CD4-positive, alpha-beta T cell (primary cell): ENCODE measurements at places on chromosomes 7 and 10.

GRCh38 chr10:16828701-16829175, 11.5 kb upstream of the RSU1 start:
- no peak for DNase-seq

- no peak for DNase-seq
Observed at GRCh38 chr7:5077740-5078139, 32.1 kb downstream of the RBAK start.

DNA sequence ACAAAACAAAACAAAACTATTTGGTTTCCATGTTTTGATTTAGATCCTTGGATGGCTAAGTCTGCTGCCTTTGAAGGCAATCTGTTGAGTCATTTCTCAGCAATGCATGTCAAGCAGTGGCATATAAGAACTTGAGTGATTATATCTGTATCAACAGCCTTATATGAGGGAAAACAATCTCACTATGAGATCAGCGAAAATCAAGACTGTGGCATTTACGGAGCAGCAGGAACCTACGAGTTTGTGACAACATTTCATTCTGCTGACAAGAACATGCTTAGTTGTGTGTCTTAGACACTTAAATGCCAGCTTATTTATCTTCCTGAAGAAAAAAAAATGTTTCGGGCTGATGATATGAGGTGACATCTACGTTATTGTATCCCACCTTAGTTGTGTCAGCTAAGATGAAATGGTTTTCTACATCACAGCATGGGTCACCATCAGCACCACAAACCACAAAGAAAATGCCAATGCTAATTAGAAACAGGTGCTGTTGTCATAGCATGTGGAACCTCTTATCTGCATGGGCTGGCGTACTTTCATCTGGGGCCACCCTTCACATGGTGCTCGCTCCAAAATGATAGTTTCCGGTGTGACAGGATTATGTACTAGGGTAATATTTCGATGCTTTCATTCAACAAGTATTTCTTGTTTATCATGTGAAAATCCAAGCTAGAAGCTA, 1085.5 kb downstream of the SORCS1 start:
- no peak for DNase-seq

GRCh38 chr10:58919927-58920654, 256.4 kb upstream of the PHYHIPL start:
- DNase-seq, result no peak

DNA sequence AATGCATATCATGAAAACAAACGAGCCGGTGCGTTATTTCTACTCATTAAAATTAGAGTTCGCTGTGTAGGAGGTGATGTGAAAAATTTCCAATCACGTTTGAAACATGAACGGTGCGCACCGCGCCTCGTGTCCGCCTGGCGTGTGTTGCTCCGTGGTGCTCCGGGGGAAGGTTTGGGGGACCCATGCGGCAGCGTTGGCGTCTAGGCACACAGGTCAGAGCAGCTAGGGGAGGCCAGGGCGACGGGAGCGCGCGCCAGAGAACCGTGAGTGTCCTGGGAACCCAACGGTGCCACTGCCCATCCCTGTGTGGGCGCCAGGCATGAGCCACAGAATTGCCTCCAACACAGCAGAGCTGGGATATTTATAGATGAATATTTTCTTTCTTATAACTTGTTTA, 70.6 kb upstream of the ADARB2 start:
- no peak for DNase-seq

DNA sequence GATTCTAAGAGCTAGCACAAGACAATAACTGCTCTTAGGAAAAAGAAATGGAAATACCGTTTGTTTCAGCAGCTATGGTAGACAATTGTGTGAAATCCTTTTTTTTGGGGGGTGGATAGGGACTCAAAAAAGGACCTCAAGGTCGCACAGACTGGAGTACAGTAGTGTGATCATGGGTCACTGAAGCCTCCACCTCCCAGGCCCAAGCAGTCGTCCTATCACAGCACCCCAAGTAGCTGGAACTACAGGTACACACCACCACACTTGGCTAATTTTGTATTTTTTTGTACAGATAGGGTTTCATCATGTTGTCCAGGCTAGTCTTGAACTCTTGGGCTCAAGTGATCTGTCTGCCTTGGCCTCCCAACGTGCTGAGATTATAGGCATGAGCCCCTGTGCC, 33.9 kb downstream of the KMT2E start:
- no peak for DNase-seq

- peak; percentile 15 for DNase-seq
Observed at GRCh38 chr10:87092861-87093631, 1.6 kb downstream of the GLUD1 start.

DNA sequence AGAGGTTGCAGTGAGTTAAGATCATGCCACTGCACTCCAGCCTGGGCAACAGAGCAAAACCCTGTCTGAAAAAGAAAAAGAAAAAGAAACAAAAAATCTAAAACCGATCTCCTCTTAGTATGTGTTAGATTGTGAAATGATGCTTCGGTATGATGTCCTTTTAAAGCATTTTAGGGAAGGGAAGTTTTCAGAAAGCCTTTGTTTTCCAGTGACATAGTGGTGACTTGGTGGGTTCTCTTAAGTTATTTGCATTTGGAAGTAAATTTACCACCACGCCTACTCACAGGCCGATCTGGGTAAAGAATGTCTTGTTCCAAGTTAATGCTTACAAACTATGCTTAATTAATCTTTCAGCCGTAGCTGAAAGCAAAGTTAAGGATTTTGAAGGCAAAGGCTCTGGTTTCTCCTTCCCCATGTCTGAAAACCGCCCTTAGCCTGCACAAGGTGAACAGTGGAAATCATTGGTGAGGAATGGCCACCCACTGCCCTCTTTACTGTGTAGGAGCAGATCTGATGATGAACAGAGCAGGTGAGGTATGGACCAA, 10.7 kb downstream of the MTURN start:
- no peak for DNase-seq

DNA sequence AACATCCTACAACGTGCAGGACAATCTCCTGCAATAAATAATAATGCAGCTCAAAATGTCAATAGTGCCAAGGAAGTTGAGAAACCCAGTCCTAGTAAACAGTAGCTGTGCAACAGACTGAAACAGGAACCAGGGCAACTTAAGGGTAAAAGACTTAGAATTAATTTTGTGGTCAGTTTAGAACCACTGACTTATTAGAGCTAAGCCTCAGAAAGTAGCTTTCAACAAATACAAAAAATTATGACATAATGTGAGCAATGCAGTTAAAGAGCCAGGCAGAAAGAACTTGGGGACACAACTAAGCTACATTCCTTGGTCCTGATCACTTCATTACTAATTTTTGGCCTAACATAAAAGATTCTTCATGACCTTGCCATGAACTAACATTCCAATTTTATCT, 195.4 kb downstream of the MACC1 start:
- DNase-seq, result no peak

- DNase-seq, result no peak
Observed at GRCh38 chr7:11538751-11539299, 293.2 kb downstream of the THSD7A start.

DNA sequence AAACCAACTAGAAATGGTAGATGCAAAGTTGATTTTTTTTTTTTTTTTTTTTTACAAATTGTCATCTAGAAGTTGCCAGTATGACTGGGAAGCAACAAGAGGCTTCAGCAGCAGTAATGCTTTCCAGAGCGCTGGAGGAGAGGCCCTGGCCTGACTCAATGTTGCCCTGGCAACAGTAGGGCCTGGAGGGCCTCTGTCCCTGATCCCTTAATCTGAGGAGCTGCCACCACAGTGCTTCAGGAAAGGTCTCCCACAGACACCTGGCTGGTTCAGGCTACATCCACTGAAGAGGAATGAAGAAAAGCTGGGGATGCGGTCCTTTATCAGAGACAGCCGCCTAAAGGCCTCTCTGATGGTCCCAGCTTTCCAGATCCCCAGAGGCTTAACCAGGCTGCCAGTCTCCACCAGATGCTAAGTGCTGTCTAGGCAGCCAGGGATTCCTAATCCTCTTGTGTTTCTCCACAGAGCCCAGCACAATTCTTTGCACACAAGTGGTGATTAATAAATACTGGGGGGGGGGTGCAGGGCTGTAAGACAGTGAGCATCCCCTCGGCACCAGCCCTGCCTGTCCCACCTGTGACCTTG, 33.7 kb downstream of the ZNF777 start:
- DNase-seq, result no peak

- peak; percentile 8 for DNase-seq
Observed at GRCh38 chr7:37287131-37287855, 161.4 kb downstream of the ELMO1 start.

DNA sequence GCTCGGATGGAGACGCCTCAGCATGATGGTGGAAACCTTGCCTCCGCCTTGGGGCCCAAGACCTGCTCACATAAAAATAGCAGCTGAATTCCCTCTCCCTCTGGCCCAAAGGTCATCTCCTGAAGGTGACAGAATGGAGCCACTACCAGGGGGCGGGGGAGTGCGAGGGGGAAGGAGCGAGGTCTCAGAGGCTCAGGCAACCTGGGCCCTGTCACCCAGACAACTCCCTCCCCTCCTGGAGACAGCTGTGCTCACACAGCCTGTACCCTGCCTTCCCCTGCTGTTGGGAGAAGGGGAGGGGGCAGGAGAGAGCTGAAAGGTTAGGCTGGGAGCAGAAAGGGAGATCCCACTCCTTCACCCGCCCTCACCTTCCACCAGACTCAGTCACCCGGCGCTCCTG, 173.0 kb upstream of the RHEB start:
- DNase-seq, result no peak

- no peak for DNase-seq
Observed at GRCh38 chr10:10870523-10871241, 147.0 kb upstream of the CELF2 start.

DNA sequence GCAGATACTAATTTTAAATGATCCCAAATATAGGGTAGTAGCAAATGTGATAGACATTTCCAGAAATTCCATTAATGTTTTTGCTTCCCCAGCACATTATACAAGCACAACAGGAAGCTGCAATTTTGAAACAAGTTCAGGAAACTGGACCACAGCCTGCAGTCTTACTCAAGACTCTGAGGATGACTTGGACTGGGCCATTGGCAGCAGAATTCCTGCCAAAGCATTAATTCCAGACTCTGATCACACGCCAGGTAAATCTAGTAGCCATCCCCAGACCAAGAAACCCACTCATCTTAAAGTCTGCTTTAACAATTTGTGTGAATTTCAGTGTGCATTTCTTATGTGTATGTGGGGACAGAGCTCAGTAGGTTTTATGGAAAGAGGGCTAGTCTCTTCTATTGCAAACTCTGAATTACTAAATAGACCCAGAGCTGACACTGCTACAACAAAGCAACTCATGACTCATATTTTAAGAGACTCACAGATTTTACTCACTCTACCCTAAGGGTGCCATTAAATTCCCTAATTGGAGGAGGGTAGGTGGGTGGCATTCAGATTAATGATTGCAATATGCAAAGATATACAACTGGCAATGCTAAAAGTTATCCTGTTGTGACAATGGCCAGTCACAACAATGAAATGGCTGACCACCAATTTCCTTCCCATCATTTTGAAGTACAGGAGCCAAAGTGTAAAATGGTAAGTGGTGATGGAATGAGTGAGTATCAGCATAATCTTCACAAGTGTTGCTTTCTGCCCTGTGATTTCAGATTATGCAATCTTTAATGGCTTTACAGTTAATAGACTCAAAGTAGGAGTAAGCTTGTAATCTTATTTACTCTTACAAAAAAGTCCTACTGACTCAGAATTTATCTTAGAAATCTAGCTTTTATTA, 317.6 kb upstream of the PLXDC2 start:
- no peak for DNase-seq

- DNase-seq, result no peak
Observed at GRCh38 chr10:115772606-115773005, 500.4 kb downstream of the GFRA1 start.

DNA sequence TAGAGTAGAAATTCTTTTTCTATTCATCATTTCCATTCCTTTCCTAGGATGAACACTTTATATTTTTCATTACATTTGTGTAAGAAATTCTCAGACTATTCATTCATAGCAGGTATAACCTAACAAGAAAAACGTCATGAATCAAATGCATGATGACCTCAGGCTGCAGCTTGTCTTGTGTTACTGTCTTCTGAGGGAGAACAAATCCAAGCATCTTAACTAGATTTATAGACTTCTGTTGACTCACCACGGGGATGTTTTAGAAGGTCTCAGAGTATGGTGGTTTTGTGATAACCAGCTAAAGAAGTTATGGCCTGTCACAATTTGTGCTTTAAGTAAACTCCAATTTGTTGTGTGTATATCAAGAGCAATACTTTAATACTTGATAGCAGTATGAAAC, 102.7 kb downstream of the ANKRD7 start:
- DNase-seq, result no peak

DNA sequence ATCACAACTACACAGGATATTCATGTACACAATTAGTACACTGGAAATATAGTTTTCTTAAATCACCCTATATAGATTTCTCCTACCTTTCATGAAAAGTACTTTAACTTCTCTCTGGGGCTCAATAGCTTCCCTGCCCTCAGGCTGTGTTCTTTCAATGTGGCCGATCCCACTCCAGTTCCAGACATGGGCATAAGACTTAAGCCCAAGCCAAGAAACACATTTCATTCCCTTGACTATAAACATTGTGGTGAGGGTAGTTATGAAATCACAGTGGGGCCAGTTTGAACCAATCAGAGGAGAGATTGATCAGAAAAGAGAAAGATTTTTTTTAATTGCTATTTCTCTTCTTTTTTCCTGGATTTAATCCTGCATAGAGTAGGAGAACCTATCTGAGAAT, 904.6 kb upstream of the SORCS1 start:
- DNase-seq, result no peak

DNA sequence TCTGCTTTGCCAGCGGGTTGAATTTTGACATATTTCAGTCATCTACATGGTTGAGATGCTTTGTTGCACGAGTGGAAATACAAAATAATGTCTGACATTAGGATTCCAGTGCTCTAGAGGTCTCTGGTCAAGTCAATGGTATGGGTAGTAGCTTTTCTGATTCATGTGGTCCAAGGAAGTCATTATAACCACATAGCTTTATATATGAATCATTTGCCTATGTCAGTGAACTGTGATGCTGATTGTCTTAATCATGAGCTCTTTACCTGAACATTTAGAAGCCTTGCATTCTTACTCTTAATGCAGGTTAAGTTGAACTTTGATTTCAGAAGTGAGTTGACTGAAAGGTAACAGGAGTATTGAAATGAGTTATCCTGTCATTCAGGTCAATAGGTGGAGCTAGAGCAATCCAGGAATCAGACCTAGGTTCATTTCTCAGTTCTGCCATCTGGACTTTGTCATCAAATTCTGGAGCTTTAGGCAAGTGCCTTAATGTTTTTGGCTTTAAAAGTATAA, 3.3 kb downstream of the MAPK8 start:
- DNase-seq, result no peak

DNA sequence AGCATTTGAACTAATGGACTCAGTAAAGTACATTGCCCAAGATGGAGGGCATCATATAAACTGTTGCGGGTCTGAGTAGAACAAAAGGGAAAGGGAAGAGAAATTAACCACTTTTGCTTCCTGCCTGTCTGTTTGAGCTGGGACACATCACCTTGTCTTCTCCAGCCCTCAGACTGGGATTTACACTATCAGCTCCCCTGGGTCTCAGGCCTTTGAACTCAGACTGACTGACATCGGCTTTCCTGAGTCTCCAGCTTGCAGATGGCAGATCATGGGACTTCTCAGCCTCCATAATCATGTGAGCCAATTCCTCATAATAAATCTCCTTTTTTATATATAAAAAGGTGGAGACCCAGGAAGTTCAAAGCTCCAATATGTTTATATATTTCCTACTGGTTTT, 23.0 kb upstream of the WASL start:
- no peak for DNase-seq

- no peak for DNase-seq
Observed at GRCh38 chr7:141409219-141409618, 142.0 kb upstream of the AGK start.

- DNase-seq, result no peak
Observed at GRCh38 chr10:24156686-24157085, 52.3 kb upstream of the KIAA1217 start.

- no peak for DNase-seq
Observed at GRCh38 chr10:17175551-17175950, 25.9 kb downstream of the TRDMT1 start.

GRCh38 chr7:70000737-70001348, 402.6 kb downstream of the AUTS2 start:
- no peak for DNase-seq
